ENCODE measurements at places on chromosomes 12 and 14.
A peak's percentile ranks its signal among the peaks of the same experiment; 100 is the strongest.

- no peak for DNase-seq
Observed at GRCh38 chr12:119841433-119842210, 35.5 kb downstream of the CIT start.

DNA sequence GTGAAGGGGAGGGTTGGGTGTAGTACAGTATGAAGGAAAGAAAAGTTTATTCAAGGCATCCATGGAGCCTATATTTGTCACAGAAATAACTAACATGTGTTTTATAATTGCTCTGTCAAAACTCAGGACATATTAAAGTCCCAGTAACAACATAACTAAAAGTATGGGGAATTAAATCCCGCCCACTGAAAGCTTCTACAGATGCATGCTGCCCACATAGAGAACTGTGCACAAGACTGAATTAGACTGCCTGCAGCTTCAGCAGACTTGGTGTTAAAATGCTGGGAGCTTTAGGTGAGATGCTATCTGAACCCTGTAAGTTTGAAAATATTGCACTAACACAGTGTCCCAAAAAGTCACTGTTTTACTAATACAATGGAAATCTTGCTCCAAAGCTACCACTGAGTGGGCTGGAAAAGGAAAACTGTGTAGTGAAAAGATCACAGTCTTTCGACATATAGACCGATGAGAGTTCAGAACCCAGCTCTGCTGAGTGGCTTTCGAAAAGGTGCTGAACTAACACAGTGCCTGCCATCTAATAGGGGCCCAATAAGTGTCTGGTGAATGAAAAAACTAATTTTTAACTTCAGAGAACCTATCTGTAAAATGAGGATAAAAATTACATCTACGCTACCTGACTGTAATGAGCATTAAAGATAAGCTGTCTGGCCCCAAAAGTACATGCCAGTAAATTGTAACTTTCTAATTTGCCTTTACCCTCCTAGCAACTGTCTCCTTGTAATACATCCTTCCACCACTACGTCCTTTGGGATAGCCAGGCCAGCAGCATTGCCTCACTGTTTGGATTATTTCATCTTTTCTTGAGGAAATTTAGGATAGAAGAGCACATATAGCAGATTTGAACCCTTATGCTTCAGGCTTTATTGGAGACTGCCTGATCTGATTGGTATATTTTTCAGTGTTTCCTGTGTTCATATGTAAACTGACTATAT, 237.6 kb downstream of the BCAT1 start:
- no peak for DNase-seq

DNA sequence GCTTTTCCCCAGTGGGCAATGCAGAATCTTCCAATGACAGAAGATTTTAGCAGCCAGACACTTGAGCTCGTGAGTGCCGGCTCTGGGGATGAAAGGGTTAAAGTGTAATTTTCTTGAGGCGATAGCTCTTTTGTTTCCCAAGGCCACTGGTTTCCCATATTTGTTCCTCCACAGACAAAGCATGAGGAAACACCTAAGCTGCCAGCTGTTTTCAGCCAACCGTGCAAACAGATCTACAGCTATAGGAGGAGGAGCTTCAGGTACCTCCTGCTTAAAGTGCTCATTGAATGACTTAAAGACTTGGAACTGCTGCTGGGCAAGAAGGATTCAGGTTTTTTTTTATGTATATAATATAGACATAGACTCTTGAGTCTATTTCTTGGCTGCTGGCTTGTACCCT, 1311.5 kb downstream of the TMEM121 start:
- no peak for DNase-seq

DNA sequence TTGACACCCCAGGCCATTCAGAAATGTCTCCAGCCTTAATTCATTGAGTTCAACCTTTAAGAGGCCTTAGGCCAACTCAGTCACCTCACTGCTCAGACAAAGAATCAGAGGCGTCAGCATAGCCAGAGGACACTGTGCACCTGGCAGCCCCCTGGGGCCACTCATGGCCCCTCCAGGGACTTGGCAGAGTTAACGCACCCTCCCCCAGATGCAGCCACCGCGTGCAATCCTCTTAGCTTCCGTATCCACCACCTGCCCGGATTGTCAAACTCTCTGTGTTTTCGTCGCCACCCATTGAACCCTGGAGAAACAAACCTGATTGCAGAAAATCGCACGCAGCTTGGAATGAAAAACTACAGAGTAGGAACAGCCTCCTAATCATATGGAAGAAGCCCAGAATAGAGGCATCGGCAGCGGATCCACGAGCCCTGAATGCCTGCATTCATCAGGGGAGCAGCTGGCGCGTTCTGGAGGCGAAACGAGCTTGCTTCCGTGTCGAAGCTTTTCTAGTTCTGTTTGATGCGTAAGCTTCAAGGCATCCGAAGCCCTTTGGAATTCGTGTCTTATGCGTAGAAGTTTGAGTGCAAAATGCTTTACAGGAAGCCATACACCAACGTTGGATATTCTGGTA, 22.4 kb downstream of the BRI3BP start:
- no peak for DNase-seq

GRCh38 chr14:73728717-73729330, 14.6 kb upstream of the PNMA1 start:
- DNase-seq: peak; percentile 83

DNA sequence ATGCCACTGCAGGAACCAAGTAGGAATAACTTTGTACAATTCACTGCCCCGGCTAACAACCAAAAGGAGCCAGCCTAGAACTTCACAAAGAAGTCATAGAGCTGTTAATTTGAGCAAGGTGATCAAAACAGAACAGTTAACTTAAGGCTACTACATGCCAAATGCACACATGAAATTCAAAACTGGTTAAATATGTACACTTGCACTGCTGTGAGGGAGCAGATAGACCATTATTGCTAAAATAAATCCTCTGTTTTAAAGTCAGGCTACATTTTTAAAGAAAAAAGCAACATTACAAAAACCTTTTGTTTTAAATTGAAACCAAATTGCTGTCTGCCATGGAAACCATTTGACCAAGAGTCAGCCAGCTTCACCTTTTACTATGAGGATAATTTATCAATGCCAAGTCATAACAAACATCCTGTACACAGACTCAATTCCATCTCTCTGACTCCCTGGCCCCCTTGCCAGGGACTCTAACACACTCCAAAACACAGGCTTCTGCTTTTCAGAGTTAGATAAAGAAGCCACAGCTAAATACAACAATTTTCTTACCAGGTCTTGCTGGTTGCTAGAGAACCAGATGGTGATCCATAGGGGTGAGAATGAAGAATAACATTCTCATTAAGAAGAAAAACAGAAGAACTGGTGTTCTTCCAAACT, 84.0 kb downstream of the LRP6 start:
- no peak for DNase-seq

GRCh38 chr14:65915125-65915524, 502.6 kb downstream of the FUT8 start:
- DNase-seq: no peak

DNA sequence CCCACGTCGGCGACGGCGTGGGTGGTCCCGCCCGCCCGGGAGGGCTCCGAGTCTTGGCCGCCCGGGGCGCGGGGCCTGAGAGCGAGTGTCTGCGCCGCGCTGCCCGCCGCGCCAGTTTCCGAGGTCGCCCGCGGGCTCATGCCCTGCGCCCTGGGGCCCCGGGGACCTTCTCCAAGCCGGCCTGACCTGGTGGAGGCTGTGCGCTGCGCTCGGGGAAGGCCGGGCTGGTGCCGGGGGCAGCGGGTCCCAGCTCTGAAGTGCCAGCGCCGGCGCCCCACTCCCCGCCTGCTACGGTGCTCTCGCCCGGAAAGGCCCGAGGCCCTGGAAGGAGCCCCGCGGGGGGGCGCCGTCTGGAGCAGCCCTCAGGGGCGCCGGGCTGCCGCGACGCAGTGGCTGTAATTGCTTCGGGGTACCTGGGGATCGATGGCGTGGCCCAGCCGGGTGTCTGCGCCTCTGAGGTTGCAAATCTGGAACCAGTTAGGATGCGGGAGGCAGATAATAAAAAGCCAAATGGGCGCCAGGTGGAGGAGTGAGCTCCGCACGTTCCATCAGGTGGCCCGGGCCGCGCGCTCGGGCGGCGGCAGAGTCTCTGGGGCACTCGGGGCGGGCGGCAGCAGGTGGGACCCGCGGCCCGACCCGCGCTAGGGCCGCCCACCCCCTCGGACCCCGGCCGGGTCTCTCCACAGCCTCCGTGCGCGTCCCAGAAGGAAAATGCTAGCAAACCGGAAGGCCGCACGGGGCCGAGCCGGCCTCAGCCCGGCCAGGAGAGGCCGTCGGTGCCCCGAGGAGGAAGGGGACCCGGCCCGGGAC, 102.3 kb upstream of the DIO3 start:
- no peak for DNase-seq

DNA sequence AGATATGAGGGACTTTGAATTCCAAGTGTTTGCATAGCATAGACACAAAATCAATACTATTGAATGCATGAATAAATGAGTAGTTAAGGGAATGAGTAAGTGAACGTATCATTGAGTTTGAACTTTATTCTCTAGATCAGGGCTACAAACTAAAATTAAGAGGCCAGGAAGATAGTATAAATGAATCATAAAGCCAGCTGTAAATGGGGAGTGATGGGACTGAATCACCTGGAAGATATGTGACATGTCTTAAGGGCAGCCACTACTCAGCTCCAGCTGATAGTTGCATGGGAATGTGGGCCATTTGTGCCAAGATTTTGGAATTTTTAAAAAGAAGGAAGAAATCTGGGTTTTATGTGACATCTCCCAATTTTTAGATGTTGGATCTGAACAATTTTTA, 229.9 kb downstream of the AKAP6 start:
- no peak for DNase-seq

- DNase-seq: peak; percentile 42
Observed at GRCh38 chr14:64708148-64709004, 4.2 kb downstream of the PLEKHG3 start.

- DNase-seq: no peak
Observed at GRCh38 chr12:128914908-128915563, 61.8 kb downstream of the GLT1D1 start.

- no peak for DNase-seq
Observed at GRCh38 chr12:27272373-27273028, 28.4 kb downstream of the STK38L start.

GRCh38 chr14:24143511-24143910, 2.1 kb upstream of the EMC9 start:
- DNase-seq: no peak

- no peak for DNase-seq
Observed at GRCh38 chr12:127083008-127083949, 1183.7 kb upstream of the TMEM132C start.

GRCh38 chr14:66037361-66037760, 448.8 kb upstream of the CCDC196 start:
- DNase-seq: no peak

- no peak for DNase-seq
Observed at GRCh38 chr12:105677672-105678071, 347.2 kb downstream of the C12orf75 start.

- no peak for DNase-seq
Observed at GRCh38 chr12:125873016-125873415, 807.8 kb downstream of the AACS start.

DNA sequence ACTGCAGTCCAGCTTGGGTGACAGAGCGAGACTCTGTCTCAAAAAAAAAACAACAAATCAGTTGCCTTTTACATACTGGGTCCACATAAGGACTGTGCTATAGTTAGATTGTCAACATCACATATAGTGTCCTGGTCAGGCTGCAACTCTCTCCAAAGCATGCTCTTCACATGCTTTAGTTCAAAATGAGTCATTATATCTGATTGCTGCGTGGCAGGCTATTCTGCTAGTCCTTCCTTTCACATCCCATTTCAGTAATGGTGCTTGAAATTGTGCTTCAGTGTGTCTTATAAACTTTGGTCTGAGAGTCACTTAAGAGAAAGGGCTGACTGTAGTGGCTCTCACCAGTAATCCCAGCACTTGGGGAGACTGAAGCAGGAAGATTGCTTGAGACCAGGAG, 6.9 kb downstream of the LETMD1 start:
- DNase-seq: no peak

DNA sequence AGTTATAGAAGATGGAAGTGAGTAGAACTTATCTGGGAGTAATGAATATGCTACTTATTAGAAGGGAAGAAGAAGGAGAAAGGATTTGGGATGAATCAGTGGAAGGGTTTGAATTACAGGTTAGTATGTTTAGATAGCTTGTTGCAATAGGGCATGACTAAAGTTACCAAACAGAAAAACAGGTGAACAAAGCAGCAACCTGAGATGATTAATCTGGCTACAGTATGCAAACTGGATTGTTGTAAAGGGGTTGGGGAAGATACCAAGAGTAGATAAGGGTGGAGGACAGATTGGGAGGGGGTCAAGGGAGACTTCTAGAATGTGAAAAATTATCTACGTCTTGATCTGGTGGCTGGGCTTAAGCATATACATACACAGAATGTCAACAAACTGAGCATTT, 73.4 kb upstream of the CLEC14A start:
- DNase-seq: no peak

- DNase-seq: no peak
Observed at GRCh38 chr12:58969237-58969636, 48.9 kb upstream of the LRIG3 start.

GRCh38 chr12:56808954-56809353, 45.8 kb downstream of the HSD17B6 start:
- DNase-seq: no peak

- no peak for DNase-seq
Observed at GRCh38 chr12:5807514-5808219, 137.4 kb downstream of the ANO2 start.

- DNase-seq: no peak
Observed at GRCh38 chr12:12563290-12563928, 746 bp upstream of the DUSP16 start.

- no peak for DNase-seq
Observed at GRCh38 chr14:77561881-77562280, 54.6 kb downstream of the SPTLC2 start.

GRCh38 chr12:81809829-81810595, 50.9 kb upstream of the PPFIA2 start:
- DNase-seq: no peak

- no peak for DNase-seq
Observed at GRCh38 chr12:32305163-32305562, 94.2 kb upstream of the FGD4 start.

- no peak for DNase-seq
Observed at GRCh38 chr12:54258201-54258681, 21.7 kb downstream of the CBX5 start.
